Mesenteric fat pad (tissue), 1 donor: ENCODE measurements at places on chromosomes 3 and 15. TPM values are rescaled to one million over a fixed set of nuclear protein-coding genes. Genes with fewer than 3 reads are reported as not detected.

TFRC gene
- total RNA-seq, result 291 TPM

STARD5 gene
- 3.3 TPM for total RNA-seq

SLC22A13 gene
- 1.00 TPM for total RNA-seq

SNX22 gene
- total RNA-seq, result 0.71 TPM

ADCY5 gene
- 107 TPM for total RNA-seq

CCR2 gene
- 3.3 TPM for total RNA-seq

KNL1 gene
- total RNA-seq, result 0.35 TPM

MOBP gene
- not detected for total RNA-seq

SLC2A2 gene
- 0.26 TPM for total RNA-seq

IGF2BP2 gene
- 9.0 TPM for total RNA-seq

NMNAT3 gene
- total RNA-seq, result 4.6 TPM

CALML4 gene
- 7.2 TPM for total RNA-seq

RTP1 gene
- total RNA-seq, result not detected

RBPMS2 gene
- 24.5 TPM for total RNA-seq

HESX1 gene
- total RNA-seq, result not detected

KBTBD13 gene
- total RNA-seq, result not detected

SLC6A11 gene
- total RNA-seq, result not detected

B3GALNT1 gene
- 5.9 TPM for total RNA-seq

SSR3 gene
- total RNA-seq, result 196 TPM

RLBP1 gene
- total RNA-seq, result not detected

NPAP1 gene
- not detected for total RNA-seq

AMOTL2 gene
- total RNA-seq, result 272 TPM

FOXL2NB gene
- total RNA-seq, result not detected

SEMA3F gene
- 51.5 TPM for total RNA-seq

ROPN1 gene
- not detected for total RNA-seq

GOLGA6L24 gene
- total RNA-seq, result not detected

NRROS gene
- 20.7 TPM for total RNA-seq
